ENCODE measurements at places on chromosomes 2 and 18.

GRCh38 chr18:59779979-59780378 is 82.8 kb upstream of the CCBE1 start:
- no peak for DNase-seq

DNA sequence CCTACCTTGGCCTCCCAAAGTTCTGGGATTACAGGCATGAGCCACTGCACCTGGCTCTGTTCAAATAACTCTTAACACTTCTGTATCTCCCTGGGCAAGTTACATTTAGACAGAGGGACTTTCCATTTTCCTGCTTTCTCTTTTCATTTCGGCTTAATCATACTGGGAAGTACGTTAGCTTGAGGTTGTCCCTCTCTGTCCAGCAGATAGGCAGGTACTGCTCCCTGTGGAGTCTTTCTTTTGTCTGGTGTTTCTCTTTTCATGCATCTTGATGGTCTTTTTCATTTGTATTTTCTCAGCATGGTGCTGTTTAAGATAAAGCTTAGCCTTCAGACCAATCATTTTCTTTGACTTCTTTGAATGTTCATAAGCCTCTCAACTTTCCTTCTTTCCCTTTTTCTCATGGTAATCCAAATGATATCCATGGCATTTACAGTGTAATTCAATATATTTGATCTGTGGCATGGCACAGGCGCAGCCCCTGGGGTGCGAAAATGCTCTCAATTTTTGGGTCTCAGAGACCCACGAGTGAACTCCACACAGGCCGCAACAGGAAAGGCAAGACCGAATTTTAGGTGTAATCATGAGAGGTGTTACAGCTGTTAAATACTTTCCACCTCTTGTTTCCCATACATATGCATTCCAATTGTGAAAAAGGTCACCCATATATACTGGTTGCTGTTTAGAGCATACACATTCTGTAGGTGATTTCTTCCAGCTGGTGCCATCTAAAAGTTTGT is 99.9 kb upstream of the MYO3B start:
- DNase-seq, result no peak

- DNase-seq, result no peak
These were observed 3.0 kb downstream of the ADCY3 start for GRCh38 chr2:24917086-24917485.

GRCh38 chr2:54772110-54772509 is 48.6 kb downstream of the EML6 start:
- DNase-seq, result no peak

DNA sequence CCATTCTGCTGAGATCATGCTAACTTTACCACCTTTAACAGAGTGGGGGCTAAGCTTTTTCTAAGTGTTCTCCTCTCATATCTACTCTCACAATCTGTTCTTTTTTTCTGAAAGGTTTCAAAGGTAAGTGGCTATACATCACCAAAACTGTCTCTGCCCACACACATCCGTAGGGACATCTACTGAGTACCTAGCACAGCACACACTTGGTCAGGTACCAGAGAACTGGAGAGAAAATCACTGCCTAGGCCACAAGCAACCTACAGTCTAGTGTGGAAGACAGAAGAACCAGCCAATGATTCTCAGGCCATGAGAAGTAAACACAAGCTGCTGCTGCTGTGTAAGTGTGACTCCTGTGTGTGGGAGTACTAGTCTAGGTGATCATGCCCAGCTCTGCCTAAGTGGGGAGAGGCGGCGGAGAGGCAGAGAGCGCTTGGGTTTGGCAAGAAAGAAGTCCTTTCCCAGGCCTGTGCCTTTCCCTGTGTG is 176.1 kb upstream of the ZFP36L2 start:
- DNase-seq, result no peak

- no peak for DNase-seq
These were observed 1.3 kb downstream of the TWIST2 start for GRCh38 chr2:238848976-238849853.

- DNase-seq, result no peak
These were observed 65.8 kb upstream of the PIEZO2 start for GRCh38 chr18:11215216-11215615.

- no peak for DNase-seq
These were observed 8.9 kb downstream of the CCL20 start for GRCh38 chr2:227822416-227823003.

- DNase-seq, result no peak
These were observed 562.0 kb upstream of the TNP1 start for GRCh38 chr2:217421834-217422233.

GRCh38 chr18:69172046-69172445 is 228.6 kb upstream of the DOK6 start:
- no peak for DNase-seq

- peak; percentile 27 for DNase-seq
These were observed 579 bp downstream of the LOXL3 start for GRCh38 chr2:74552914-74553811.

- no peak for DNase-seq
These were observed 68.8 kb downstream of the RAPGEF4 start for GRCh38 chr2:172804423-172804822.

DNA sequence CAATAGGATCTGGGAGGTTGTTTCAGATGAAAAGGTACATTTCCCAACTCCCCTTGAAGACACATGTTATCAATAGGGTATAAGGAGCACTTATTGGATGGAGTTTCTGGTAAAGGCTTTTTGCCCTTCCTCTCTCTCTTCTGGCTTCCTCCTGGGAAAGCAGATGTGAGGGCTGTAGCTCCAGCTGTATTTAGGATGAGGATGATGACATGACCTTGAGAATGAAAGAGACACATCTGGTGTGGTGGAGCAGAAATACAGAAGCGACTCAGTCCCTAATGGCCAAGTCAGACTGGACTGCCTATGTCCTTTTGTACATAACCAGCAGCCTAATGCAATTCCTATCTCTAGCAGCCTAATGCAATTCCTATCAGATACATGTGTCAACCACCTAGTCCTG is 100.9 kb upstream of the NXPH2 start:
- no peak for DNase-seq

Measured in SHP77 (cell line).